Adipocyte (in vitro differentiated cells): ENCODE measurements at places on chromosomes 11 and 22.

GRCh38 chr22:30582051-30582450 lies 7.6 kb upstream of the GAL3ST1 start:
- no peak for DNase-seq

GRCh38 chr11:57358543-57358961 lies 20.4 kb downstream of the P2RX3 start:
- no peak for DNase-seq

DNA sequence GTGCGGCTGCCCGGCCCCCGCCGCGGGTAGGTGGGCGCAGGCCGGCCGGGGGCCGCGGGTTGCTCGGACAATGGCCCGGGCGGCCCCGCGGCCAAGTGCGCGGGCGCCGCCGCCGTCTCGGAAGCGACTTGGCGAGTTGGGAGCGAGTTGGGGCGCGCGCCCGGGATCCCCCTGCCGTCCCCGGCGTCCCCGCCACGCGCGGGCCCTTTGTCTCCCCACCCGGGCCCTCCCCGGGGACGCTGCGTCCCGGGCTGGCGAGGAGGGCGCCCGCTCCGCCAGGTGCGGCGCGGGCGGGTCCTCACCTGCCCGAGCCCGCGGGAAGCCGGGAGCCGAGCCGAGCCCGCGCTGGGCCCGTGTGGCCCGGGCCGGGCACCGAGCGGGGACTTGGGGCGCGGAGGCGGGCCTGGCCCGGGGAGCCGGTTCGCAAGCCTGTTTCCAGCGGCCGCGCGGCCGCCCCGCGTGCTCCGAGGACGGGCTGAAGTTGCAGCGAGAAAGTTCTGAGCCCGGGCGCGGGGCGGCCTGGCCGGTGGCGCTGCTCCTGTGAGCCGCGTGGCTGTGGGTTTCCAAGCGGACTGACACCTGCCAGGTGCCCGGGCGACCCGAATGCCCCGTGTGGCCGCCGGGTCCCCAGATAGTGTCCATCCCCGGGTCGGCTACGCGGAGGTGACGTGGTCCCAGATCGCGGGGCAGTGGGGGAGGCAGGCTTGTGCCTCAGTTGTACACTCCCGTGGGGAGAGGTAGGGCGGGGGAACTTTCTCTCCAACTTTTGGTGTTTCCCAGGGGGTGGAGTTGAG lies 586 bp downstream of the LRP5 start:
- peak; percentile 59 for DNase-seq

DNA sequence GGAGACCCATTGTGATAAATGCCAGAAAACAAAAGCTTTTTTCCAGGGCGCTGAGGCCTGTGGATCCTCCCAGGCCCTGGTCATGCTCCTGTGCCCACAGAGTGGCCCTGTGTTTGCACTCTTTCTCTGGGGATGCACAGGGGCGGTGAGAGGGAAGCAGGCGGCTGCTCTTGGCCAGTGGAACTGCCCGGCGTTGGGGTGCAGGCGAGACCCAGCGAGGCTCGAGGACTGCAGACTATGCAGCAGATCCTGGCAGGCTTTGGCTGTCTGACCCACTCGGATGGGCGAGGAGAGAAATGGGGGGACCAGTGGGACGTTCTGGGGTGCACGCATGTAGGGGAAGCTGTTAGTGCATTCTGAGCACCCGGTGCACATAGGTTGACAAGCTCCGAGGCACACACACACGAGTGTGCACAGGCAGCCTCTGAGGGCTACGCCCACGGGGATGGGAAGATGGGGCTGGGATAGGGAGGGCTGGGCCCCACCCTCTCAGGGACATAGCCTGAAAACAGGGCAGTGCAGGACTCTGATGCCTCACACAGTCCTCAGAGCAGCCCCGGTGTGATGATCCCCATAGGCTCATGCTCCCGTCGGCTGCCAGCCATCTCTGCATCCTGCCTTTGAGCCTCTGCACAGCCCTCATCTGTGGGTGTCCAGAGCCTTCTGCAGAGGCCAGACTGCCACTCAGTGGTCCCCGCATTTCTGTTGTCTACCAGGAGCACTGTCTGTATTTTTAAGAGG lies 1233.5 kb downstream of the BRD1 start:
- no peak for DNase-seq

GRCh38 chr11:98965775-98966174 lies 55.0 kb upstream of the CNTN5 start:
- no peak for DNase-seq

DNA sequence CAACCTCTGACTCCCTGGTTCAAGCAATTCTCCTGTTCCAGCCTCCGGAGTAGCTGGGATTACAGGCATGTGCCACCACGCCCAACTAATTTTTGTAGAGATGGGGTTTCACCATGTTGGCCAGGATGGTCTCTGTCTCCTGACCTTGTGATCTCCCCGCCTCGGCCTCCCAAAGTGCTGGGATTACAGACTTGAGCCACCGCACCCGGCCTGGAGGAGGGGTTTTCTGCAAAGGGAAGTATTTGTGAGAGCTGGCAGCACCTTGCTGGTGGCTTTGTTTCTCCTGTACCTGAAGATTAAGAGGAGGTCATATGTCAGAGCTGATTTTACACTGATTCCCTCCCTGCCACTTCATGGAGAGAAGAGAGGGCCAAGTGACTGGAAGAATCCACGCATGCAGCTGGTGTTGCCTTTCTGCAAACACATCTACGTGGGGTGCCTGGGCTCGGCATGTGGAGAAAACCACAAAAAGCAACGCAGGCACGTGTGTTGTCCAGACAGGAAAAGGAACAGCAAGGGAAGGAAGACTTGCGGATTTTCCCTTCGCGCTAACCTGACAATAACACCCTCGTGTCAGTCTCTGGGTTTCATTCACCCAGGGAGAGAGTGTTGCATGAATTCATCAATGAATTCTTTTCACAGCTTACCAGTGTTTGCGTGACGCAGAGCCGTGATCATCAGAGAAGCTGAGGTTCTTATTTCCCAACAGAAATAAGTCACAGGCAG lies 61.9 kb downstream of the TSPAN18 start:
- no peak for DNase-seq

GRCh38 chr22:35219012-35219411 lies 38.3 kb upstream of the HMGXB4 start:
- DNase-seq = peak; percentile 24

DNA sequence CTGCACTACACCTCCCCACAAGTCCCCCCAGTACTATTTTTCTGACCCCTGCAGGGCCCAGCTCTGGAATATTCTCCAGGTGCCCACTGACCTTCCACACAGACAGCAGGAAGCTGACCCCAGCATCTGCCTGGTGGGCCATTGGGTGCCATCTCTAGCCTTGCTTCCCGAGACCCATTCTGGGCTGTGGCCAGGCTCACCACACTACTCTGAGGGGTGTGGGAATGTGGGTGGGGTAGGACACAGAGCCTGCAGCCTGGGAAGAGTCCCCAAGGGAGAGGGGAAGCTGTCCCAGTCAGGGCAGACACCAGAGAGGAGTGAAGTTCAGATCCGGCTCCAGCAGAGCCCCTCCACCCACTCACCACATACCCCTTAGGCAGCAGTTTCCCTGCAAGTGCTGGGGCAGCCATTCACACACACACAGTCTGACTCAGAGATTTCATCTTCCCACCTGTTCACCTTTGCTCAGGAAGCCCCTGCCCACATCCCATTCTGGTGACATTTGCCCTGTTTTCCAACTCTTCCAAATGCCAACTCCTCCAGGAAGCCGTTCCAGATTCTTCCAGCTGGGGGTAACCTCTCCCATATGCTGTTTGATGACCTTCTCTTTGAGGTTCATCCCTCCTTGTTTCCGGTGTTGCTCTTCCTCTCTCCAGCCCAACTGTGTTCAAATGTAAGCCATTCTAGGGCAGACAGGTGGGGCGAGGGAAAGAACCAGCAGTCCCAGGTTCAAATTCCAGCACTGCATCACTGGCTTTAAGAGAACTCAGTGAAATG lies 1.9 kb downstream of the SLCO2B1 start:
- DNase-seq = no peak

- peak; percentile 50 for DNase-seq
These were observed 546 bp downstream of the DRAP1 start for GRCh38 chr11:65919573-65920371.

- no peak for DNase-seq
These were observed 27.1 kb downstream of the BRD1 start for GRCh38 chr22:49800408-49801238.

DNA sequence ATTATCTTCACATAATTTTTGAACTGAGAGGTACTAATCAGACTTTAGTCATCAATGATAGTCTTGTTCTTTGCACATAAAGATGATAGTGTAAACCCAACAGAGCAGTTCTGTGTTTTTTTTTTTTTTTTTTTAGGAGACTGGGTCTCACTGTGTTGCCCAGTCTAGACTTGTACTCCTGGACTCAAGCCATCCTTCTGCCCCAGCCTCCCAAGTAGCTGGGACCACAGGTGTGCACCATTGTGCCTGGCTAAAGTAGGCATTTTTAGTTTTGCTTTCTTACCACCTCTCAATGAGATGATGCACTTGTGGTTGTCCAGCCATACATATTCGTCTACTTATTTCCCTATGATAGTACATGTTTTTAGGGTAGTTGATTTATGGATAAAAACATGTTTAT lies 50.6 kb downstream of the MTMR3 start:
- DNase-seq = no peak
